ENCODE measurements at places on chromosomes 13 and 19. TPM values are rescaled to one million over a fixed set of nuclear protein-coding genes. Genes with fewer than 3 reads are reported as not detected.

Gene TMEM238
- 2.0 TPM for total RNA-seq

Gene CCDC9
- total RNA-seq = 6.0 TPM

Gene CRX
- not detected for total RNA-seq

Gene CD209
- total RNA-seq = not detected

Gene PRR22
- total RNA-seq = 1.3 TPM

Gene ZNF667
- total RNA-seq = not detected

Gene ZNF135
- 0.87 TPM for total RNA-seq

Gene TMC4
- total RNA-seq = 0.30 TPM

Gene TEAD2
- total RNA-seq = 13.7 TPM
